ENCODE measurements at places on chromosomes 13 and 19. TPM values are rescaled to one million over a fixed set of nuclear protein-coding genes. Genes with fewer than 3 reads are reported as not detected.

GRCh38 chr13:79802389-79803085 lies 321.6 kb downstream of the NDFIP2 start:
- no peak for DNase-seq

Gene SLC1A6
- total RNA-seq = not detected

Gene TEKTIP1
- total RNA-seq = not detected

DNA sequence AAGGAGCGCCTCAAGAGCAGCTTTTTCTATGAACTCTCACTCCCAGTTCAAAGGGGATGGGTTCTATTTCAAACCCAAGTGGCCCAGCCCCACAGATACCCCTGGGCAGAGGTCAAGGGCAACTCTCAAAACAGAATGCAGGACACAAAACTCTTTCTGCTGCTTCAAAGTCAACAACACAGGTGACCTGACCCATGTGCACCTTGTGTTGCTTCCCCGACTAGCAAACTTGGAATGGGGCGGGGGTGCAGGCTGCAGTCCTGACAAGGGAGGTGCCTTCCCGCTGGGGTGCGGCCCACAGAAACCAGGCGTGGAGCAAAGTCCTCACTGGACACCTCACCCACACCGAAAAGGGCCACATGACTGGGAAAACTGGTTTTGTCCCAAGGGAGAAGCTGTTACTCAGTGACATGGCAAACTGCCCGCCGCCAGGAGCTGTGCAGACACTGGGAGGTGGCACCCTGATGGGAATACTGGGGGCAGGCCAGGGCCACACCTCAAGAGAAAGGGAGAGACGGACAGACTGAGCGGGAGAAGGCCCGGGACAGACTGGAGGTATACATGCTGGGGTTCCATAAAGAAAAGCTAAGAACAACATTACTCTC lies 17.4 kb downstream of the ZC3H4 start:
- DNase-seq = no peak

DNA sequence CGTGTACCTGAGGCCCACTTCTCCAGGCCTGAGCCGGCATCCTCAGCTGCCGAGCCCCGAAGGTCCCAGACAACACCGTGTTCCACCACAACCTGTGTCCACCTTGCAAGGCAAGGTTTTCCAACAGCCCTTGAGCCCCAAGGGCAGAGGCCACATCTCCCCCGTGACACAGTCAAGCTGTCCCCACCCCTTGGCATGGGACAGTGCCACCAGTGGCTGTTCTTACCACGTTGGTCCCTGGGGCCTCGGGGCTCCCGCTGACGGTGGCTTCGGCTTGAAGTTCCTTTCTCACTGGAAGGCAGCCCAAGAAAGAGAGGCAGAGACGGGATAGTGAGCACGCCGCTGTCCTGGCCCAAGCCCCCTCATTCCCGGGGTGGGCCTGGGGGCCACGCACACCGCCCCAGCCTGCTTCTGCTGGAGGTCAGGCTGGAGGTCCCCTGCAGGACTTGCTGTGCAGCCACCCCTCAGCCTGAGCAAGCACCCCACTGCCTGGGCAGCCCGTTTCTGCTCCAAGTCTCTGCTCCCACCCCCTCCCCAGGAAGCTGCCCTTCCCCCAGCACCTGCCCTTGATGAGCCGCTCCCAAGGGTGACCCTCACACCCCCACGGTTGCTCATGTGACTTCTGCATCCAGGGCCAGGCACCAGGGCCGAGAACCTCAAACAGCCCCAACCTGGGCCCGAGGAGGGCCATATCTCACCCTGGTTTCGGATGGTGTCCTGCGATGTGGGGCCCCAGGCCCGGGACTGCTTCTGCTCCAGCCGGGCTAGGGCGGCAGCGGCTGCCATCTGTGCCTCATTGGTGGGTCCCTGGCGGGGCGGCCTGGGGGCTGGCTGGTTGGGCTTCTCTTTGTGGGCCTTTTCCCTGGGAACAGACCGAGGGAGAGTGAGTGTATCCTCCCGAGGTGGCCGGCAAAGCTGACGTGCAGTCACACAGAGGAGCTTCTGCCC lies 4.1 kb downstream of the UBXN6 start:
- DNase-seq = no peak

Gene MUC16
- under 0.01 TPM for total RNA-seq

GRCh38 chr13:99922631-99923404 lies 48.7 kb downstream of the ZIC5 start:
- DNase-seq = no peak

DNA sequence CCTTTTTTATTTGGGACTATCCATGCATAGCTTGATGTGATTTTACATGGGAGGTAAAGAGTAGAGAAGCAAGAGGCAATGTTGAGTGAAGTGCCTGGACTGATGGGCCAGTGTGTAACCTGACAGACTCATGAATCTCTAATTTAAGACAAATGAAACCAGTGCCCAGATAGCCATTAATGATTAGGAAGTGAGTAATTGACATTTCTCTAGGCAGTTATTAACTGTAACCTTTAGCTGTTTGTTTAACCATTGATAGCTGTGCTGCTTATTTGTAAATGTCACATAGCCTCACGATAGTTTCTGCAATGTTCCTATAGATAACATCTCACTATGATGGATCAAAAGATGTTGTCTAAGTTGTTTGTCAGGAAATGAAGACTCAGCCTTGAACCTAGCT lies 1047.5 kb upstream of the SPRY2 start:
- no peak for DNase-seq

Gene SPRYD7
- total RNA-seq = 4.2 TPM

- no peak for DNase-seq
Measured at GRCh38 chr19:35299523-35300338, 7.8 kb downstream of the MAG start.

- DNase-seq = peak; percentile 73
Measured at GRCh38 chr19:30227661-30228112, 144.5 kb upstream of the ZNF536 start.

DNA sequence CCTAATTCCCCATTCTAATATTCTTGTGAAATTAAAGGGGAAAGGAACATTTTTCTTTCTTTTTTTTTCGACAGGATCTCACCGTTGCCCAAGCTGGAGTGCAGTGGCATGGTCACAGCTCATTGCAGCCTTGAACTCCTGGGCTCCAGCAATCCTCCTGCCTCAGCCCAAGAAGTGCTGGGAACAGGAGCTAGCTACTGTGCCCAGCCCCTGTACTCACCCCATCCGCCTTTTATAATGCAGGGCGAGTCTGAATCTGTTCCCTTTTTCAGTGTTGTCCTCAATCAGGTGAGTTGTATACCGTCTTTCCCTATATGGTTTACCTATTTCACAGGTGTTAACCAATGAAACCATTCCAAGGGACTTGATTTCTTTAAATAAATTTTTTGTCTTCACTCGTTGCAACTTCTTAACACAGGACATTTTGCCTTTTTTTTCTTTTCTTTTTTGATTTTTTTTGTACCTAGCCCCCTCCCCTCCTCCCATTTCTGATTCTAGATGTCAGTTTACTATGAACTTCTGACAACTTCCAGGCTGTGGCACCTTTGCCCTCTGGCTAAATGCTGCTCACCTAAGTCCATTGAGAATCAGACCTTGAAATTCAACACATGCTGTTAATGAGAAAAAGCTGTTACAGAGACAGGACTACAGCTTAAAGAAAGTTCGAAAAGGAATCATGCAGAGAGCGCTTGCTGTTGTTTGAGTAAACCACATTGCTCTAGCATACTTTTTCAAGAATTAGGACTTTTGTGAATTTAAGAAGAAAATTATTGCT lies 562.1 kb upstream of the KLF12 start:
- no peak for DNase-seq

DNA sequence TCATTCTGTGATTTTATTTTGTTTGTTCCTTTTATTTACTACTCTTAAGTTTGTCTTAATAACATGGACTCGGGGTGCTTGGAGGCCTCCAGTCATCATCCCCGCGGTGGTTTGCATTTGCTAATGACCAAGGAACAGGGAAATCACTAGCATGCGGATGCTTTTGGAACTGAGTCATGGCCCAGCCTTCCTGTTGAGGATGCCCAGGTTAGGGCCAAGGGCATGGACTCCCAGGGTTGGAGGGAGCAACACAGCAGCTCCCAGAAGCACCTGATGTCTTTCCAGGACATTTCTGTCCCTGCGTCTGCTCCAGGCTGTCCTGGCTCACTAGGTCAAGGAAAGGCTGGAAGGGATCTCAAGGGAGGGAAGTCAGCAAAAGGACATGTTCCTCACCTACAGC lies 423.7 kb upstream of the TSHZ3 start:
- no peak for DNase-seq

DNA sequence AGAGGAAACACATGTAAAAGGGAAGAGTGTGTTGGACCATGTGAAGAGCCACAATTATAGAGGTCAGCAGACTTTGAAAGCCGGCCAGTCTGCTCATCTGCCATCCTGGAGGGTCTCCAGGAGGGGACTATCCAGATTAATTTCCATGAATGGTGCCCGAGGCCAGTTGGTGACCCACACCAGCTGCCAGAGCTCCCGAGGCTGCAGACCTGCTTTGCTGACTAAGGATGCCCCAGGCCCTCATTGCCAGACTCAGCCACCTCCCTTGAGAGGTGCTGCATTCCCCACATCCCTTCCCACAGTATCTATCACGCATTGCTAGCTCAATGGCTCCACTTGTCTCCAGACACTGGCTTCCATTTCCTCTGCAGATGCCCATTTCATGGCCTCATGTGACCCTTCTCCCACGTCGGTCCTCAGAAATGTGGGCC lies 110.3 kb downstream of the NALCN start:
- DNase-seq = peak; percentile 71

- no peak for DNase-seq
Measured at GRCh38 chr13:80584306-80584705, 243.4 kb upstream of the SPRY2 start.

GRCh38 chr13:30565658-30566057 lies 52.1 kb upstream of the USPL1 start:
- no peak for DNase-seq

GRCh38 chr13:26539738-26540292 lies 17.7 kb upstream of the WASF3 start:
- DNase-seq = no peak

- no peak for DNase-seq
Measured at GRCh38 chr19:17296976-17297375, 6.2 kb downstream of the ABHD8 start.

DNA sequence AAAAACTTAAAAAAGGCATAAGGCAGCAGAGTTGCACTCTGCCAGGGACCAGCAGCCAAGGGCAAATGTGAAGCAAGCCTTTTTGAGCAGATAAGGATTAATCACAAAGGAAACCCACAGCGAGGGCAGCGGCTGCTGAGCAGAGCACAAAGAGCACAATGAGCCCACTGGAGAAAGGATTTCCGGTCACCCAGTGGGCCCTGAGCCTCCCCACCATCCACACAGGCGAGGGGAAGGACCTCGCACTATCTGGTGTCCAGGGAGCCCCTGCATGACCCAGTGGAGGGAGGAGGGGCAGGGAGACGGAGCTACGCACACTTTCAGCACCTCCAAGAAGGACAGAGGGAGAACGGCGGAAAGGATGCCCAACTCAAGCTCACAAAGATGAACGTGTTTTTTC lies 40.0 kb downstream of the COL4A1 start:
- peak; percentile 59 for DNase-seq

Gene KRTDAP
- not detected for total RNA-seq

DNA sequence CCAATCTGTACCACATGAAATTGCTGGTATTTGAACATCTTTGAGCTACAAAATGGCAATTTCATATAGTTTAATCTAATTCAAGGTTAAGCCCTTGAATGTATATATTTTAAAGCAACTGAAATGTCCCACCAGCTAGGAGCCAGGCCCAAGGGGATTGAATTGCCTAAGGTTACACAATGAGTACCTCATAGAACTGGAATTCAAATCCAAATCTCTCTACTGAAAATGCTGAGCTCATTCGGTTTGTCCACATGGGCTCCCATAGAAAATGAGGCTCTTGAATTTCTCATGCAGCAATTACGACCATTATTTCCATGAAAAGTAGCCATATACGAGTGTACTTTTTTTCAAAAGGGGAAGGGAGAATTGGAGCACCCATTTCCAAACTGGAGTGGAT lies 31.5 kb upstream of the FNDC3A start:
- DNase-seq = no peak

Gene CGB3
- total RNA-seq = not detected

DNA sequence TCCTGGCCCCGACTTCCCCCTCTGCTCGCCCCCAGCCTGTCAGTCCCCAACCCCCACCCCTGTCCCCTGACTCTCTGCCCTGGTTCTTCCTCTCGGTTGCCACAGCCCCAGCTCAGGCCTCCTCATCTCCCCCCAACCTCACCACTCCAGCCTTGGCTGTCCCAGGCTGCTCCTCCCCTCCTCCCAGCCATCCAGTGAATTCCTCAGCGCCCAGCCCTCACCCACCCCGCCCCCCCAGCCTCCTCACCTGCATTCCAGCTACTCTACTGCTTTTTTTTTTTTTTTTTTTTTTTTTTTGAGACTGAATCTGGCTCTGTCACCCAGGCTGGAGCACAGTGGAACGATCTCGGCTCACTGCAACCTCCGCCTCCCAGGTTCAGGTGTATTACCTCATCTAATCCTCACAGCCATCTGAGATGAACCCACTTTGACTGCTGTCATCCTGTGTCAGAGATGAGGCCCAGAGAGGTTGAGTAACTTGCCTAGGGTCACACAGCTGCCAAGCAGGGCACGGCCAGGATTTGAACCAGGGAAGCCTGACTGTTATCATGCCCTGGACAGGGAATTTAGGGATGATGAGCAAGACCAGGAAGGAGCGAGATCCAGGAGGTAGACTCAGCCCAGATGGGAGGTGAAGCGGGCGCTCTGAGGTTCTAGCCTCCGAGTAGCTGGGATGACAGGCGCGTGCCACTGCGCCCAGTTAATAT lies 2.6 kb downstream of the SULT2B1 start:
- DNase-seq = no peak

GRCh38 chr13:93805736-93806135 lies 579.1 kb downstream of the GPC6 start:
- no peak for DNase-seq

GRCh38 chr13:79799059-79799867 lies 318.3 kb downstream of the NDFIP2 start:
- DNase-seq = peak; percentile 12

Gene MIR17HG
- total RNA-seq = 4.8 TPM

Gene ZNF460
- total RNA-seq = 27.9 TPM

Gene CGB5
- total RNA-seq = not detected

GRCh38 chr19:15524781-15525180 lies 16.5 kb downstream of the CYP4F22 start:
- DNase-seq = no peak

DNA sequence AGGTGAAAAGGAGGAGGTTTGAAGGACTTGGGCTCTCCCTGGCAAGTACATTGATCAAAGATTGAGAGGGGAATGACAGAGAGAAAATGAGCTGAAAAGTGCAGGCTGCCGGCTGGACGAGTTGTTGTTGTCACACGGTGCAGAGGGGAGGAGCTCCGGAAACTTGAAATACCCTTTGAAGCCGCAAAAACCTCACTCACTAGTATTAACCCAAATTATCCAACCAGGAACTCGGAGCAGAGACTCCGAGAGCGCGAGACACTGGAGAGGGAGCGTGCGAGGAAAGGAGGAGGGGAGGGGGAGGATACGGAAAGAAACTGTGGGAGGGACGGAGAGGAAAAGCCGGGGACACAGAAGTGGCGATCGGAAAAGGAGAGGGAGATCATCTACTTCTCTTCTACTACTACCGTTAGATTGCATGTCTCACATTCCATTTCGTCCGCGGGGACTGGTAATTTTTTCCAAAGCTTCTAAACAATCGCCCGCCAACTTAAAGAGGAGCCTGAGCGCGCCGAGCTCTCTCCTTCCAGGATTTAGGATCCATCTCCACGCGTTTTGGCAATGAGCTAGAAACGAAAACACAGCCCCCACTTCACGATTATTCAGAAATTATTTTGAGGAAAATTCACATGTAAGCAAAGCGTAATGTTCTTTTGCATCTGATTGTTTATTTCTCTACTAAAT lies at the start of gene DACH1:
TSS of gene DACH1 (minus strand) at position 74 of the 684 bp plus-strand sequence.
- no peak for DNase-seq

Gene LILRB4
- total RNA-seq = not detected

Gene NR2F6
- total RNA-seq = 38.5 TPM

Gene SLC7A10
- not detected for total RNA-seq
